Activated naive CD4-positive, alpha-beta T cell treated with anti-CD3 and anti-CD28 coated beads for 36 hours (primary cell): ENCODE measurements at places on chromosomes 12 and 14.

GRCh38 chr12:5965950-5966383 is 20.9 kb upstream of the ANO2 start:
- DNase-seq, result peak; percentile 65
- H3K27ac ChIP-seq, result no peak overlapping the region
- H3K27me3 ChIP-seq, result no peaks in the 10 kb centered on the region
- no peaks in the 10 kb centered on the region for H3K36me3 ChIP-seq
- H3K4me3 ChIP-seq, result no peak overlapping the region

DNA sequence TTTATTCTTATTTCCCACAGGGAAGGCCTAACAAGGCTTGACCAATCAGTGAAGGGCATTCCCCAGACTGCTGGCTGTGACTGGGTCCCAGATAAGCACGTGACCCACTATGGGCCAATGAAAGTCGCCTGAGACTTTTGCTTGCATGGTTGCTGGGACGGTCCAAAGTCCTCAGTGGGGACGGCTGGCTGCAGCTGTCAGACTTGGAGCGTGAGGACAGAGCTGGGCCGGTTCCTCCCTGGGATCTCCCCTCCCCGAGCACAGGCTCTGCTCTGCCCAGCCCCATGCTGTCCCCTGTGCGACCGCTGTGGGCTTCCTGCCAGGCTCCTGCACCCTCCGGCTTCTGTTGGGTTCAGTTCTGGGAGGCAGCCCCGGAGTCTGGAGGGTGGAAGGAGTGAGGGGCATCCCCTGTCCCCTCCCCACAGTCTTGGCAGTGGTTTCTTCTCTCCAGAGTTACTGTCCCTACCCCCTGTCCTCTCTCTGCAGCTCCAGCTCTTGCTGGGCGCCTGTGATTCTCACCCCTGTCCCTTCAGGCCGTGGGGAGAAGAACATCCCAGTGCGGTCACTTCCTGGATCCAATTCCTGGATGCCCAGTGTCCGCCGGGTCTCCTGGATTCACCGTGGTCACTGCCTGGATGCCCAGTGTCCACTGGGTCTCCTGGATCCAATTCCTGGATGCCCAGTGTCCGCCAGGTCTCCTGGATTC is 50.1 kb downstream of the GALNT9 start:
- no peak overlapping the region for H3K27ac ChIP-seq
- H3K36me3 ChIP-seq, result no peaks in the 10 kb centered on the region
- H3K4me3 ChIP-seq, result no peak overlapping the region
- H3K27me3 ChIP-seq, result peaks cover 16% of the 10 kb centered on the region
- peaks cover 15% of the 10 kb centered on the region for H3K4me1 ChIP-seq

GRCh38 chr12:8697120-8697475 is 693 bp upstream of the RIMKLB start:
- no peaks in the 10 kb centered on the region for H3K27me3 ChIP-seq
- no peak overlapping the region for H3K27ac ChIP-seq
- peak overlapping the region; percentile 91 for H3K4me3 ChIP-seq

DNA sequence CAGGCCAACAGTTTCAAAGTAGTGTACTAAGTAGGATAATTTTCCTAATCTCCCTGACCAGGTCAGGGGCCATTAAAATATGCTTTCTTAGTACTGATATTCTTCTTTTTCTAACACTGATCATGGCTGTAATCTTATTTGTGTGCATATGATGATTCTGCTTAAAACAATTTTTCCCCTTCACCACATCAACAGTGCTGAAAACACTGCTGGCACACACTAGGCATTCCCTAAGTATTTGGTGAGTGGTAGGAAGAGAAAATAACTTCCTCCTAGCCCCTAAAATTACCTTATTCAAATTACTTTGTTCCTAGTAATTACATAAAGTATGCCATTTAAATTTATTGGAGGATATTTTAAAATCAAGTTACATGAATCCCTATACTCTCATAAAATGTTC is 49.9 kb upstream of the BBS10 start:
- H3K4me3 ChIP-seq, result no peak overlapping the region
- no peak for DNase-seq
- no peak overlapping the region for H3K27ac ChIP-seq
- no peaks in the 10 kb centered on the region for H3K4me1 ChIP-seq
- H3K36me3 ChIP-seq, result peaks cover 6% of the 10 kb centered on the region
- H3K27me3 ChIP-seq, result no peaks in the 10 kb centered on the region

DNA sequence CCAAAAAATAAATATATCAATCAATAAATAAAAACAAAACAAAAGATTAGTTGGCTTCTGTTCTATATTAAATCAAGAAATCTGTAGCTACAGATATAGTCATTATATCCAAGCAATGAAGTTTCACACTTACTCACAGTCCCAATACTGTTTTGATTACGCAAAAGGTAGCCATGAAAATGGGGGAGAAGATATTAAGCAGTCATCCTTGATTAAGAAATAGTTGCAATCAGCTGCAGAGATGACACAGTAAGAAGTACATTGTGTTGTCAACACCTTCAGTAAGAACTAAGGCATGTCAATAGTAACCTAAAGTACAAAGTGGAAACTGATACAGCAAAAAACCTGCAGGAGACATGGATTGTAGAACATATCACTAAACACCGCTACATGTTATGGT is 11.0 kb upstream of the RHOJ start:
- DNase-seq, result no peak
- no peak overlapping the region for H3K4me3 ChIP-seq

- H3K36me3 ChIP-seq, result no peaks in the 10 kb centered on the region
- no peak overlapping the region for H3K4me3 ChIP-seq
- DNase-seq, result no peak
- H3K4me1 ChIP-seq, result no peaks in the 10 kb centered on the region
Measured at GRCh38 chr14:87386524-87386923, 606.5 kb downstream of the GALC start.
